HL-60 (cell line): ENCODE measurements at places on chromosomes 6 and 20.

DNA sequence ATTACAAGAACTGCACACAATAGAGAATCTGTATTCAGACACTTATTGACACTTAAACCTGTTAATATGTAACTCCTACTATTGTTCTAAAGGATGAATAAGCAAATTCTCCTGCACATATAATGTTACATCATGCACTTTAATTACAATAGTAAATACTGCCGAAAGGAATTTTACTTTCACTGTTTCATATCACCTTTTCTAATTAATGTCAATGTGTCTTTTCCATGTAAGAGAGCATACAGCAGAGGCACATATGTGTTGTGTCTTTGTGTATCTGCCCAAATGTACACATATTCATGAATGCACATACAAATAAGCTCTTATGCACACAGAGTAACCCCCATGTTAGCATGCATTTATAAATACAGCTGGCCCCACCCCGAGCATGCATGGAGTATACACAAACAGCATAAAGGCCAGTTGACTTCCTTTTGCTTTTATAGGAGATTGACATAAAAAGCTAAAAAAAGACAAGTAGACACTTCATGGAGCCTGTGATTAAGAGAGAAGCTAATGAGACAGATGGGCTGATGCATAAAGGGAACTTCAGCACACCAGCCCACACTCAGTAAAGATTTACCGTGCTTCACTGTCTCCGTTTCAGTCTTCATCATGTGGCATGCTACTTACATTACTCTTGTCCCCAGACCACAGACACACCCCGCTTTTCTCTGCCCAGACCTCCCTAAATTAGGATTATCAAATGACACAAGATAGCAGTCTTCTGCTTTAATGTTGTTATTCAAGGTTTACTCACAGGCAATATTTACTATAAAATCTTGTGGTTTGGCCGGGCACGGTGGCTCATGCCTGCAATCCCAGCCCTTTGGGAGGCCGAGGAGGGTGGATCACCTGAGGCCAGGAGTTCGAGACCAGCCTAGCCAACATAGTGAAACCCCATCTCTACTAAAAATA lies 184.6 kb downstream of the ATXN1 start:
- no peak for DNase-seq

DNA sequence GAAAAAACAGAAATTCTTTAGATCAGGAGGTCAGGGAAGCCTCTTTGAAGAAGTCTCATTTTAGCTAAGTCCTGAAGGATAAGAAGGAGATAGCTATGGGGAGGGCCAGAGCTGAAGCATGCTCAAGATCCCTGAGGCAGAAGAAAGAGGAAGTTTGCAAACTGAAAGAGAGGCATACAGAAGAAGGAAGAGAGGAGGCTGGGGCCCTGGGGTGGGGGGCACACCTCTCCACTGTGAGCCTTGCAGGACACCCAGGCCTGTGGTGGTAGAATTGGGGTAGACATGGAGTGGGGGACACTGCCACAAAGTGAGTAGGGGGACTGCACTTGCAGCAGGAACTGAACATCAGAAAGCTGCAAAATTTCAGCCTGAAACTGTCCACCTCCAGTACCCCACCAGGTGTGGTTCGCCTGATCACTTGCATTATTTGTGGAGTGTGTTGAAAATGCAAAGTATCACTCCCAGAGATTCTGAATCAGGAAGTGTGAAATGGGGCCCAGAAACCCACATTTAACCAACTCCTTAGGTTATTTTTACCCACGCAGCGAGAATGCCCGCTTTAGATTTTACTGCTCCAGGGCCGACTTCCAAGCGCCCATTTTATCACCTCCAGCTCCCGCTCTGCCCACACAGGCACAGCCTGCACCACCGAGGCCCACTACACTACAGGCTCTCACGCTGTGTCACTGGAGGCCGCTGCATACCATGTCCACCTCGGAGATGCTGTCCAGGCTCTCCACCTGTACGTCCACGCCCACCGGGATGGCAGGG lies 44.0 kb downstream of the GABRR2 start:
- DNase-seq = peak; percentile 75

GRCh38 chr20:63361519-63362435 lies 628 bp upstream of the CHRNA4 start:
- DNase-seq = no peak

DNA sequence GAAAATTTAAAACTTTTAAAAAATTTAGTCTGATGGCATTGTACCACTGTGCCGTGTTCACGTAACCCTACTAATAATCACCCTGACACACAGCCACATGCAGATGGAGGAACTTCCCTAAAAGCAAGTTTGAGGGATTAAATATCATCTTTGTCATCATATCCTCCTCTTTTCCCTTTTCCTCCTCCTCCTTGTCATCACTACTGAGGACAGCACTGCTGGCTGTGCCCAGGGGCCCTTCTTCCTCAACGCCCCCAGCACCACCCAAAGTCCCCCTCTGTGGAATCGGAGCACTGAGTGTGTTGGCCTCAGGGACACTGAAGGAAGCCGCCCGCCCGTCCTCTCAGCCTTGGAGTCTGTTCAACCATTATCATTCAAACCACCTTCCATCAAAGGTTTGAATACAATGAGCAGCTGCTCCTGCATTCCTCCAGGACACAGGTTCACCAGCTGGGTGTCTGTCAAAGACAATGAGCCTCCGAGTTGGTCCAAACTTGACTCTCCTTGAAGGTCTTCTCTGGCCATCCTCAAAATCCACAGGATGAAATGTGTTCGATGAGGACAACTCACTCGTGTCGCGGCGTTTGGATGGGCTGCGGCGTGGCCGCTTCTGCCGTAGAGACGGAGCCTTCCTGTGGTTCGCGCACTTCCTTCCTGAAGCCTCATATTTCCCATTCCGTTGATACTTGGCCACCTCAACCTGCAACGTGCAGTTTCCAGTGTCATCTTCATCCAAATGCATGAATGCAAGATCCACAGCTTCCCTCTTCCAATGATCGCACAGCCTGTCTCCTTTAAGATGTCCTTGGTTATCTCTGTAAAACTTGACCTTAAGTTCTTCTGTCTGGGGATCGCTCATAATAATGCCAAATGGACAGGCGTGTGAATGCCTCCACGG lies 23.3 kb downstream of the NQO2 start:
- DNase-seq = peak; percentile 68

DNA sequence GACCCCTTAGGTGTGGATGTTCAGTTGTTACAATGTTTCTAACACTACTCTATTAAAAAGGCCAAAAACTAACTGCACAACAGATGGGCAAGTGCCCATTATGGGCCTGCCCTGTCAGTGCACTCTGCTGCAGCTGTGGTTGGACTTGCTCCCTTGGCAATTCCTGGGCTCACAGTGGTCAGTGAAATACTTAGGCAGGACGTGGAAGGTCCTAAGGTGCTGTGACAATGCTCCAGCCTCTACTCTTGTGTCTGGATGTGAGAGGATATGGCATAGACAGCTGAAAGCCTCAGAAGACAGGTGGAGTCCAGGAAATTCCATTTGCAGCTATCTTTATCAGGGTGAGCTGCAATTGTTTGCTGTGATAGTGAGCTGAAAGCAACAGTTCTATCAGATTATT lies 136.5 kb upstream of the OLIG3 start:
- no peak for DNase-seq

DNA sequence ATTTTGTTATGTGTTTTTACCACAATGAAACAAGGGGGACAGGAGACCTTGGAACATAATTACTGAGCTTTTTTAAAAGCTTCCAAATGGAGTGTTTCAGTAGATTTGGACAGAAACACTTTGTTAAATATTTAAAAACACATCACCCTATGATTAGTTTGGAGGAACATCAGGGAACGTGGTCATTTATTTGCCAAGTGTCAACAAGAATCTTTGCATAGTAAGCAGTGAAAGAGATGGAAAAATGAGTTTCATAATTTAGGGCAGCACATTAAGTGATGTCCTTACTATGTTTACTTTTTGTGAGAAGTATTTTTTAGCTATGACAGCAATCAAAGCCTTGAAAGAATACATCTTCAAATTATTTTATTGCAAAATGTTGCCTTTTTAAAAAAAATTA lies 82.6 kb downstream of the PROKR2 start:
- DNase-seq = no peak

DNA sequence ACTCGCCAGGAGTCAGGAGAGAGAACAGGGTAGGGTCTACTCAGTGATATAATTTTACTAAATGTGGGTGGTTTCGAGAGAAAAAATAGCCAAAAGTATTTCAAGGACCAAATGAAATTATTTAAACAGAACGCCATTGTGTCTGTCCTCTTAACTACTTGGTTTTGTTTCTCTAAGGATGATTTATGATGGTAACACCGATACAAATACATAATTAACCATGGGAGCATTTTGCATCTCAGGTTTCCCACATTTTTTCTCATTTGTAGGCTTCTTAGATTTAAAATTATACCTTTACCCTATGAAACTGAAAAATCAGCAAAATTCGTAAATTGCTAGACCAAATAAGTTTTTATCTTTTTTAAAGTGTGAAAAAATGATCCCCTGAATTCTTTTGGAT lies 188.2 kb downstream of the ZFP64 start:
- no peak for DNase-seq
